ENCODE measurements at places on chromosomes 4 and X.

GRCh38 chrX:17706676-17707075 is 30.6 kb upstream of the SCML1 start:
- no peak overlapping the region for H3K27ac ChIP-seq
- no peak overlapping the region for H3K4me3 ChIP-seq
- H3K27me3 ChIP-seq = no peaks in the 10 kb centered on the region

GRCh38 chr4:121741751-121742150 is 23.2 kb downstream of the SMIM43 start:
- no peaks in the 10 kb centered on the region for H3K36me3 ChIP-seq
- H3K4me3 ChIP-seq = no peak overlapping the region
- no peak overlapping the region for H3K27ac ChIP-seq
- DNase-seq = no peak
- H3K27me3 ChIP-seq = peaks cover 11% of the 10 kb centered on the region

GRCh38 chrX:131704136-131704695 is 160.3 kb downstream of the OR13H1 start:
- no peaks in the 10 kb centered on the region for H3K27me3 ChIP-seq
- no peak for DNase-seq
- H3K27ac ChIP-seq = peak overlapping the region; percentile 90
- H3K4me3 ChIP-seq = peak overlapping the region; percentile 93

- no peaks in the 10 kb centered on the region for H3K27me3 ChIP-seq
- H3K4me1 ChIP-seq = peaks cover 45% of the 10 kb centered on the region
- DNase-seq = no peak
- H3K27ac ChIP-seq = no peak overlapping the region
Measured at GRCh38 chr4:77003400-77003799, 53.8 kb downstream of the SEPTIN11 start.

GRCh38 chr4:110289601-110290100 is 91.2 kb upstream of the ELOVL6 start:
- H3K4me1 ChIP-seq = no peaks in the 10 kb centered on the region
- no peak overlapping the region for H3K27ac ChIP-seq
- no peak overlapping the region for H3K4me3 ChIP-seq
- DNase-seq = no peak

GRCh38 chr4:14309431-14309830 is 681.9 kb upstream of the BOD1L1 start:
- no peak overlapping the region for H3K4me3 ChIP-seq
- H3K27ac ChIP-seq = no peak overlapping the region
- no peaks in the 10 kb centered on the region for H3K36me3 ChIP-seq
- H3K4me1 ChIP-seq = no peaks in the 10 kb centered on the region
- H3K27me3 ChIP-seq = peaks cover 1% of the 10 kb centered on the region
- DNase-seq = no peak

GRCh38 chr4:25799522-25799921 is 63.3 kb downstream of the SEL1L3 start:
- peaks cover 10% of the 10 kb centered on the region for H3K4me1 ChIP-seq
- H3K36me3 ChIP-seq = peaks cover 17% of the 10 kb centered on the region
- H3K27ac ChIP-seq = no peak overlapping the region
- DNase-seq = no peak
- no peak overlapping the region for H3K4me3 ChIP-seq

DNA sequence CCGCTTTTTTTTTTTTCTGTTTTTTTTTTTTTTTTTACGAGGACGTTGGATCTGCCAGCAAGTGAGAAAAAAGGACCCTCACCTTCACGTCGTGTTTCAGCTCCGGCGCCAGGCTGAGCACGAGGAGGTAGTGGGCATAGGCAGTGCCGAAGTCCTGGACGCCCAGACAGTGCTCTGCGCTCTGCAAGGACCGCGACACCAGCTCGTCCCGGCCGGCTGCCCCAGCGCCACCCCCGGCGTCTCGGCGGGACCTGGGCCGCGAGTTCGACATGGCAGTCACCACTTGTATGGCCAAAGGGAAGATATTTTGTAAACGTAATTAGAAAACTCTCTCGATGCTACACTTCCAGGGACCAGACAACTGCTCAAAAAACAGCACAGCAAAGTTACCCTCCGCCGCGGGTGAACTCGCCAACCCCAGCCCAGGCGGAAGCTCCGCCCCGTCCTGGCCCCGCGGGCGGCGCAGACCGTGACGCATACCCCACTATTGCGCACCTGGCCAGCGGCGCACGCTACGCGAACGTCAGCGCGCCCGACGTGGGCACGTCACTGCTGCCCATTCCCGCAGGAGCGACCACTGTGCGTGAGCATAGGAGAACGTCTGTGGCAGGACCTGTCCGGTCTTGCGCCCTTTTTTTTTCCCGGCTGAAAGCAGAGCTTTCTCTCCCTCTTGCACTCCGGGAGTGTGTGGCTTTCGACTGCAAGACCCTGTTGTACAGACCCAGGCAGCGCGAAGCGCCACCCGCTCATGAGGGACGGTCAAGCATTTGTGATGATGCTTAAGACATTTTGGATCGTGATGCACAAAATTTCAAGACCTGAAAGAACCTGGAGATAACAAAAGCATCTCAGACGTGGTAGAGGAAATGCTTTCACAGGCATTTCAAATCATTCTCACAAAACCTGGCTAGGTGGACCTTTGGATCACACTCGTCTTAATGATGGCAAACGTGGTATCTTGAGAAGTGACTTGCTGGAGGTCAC is at the start of gene PRMT9:
PRMT9 (minus strand) TSS at position 447 of the 984 bp plus-strand sequence; CDS start at position 271, 176 bp downstream.
- H3K27ac ChIP-seq = peak within 1 kb of the TSS; percentile 97
- peak within 1 kb of the TSS; percentile 97 for H3K4me3 ChIP-seq
- H3K36me3 ChIP-seq = peaks cover 2% of the 10 kb centered on the region
- H3K27me3 ChIP-seq = peaks cover 5% of the 10 kb centered on the region
- peak; percentile 88 for DNase-seq

DNA sequence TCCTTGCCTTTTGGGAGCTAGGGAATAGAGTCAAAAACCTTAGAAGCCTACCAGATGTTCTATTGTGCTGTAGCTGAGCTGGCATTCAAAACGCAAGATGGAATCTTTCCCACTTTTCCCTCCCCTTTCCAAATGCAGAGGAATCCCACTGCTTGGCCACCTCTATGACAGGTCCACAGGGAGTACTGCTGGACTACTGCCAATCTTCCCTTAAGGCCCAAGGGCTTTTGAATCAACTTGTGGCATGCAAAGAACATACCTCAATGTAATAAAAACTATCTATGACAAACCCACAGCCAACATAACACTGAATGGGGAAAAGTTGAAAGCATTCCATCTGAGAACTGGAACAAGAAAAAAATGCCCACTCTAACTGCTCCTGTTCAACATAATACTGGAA is 139.2 kb upstream of the AGTR2 start:
- H3K36me3 ChIP-seq = no peaks in the 10 kb centered on the region
- no peaks in the 10 kb centered on the region for H3K4me1 ChIP-seq
- no peaks in the 10 kb centered on the region for H3K27me3 ChIP-seq
